ENCODE measurements at places on chromosomes 3 and 15.
A peak's percentile ranks its signal among the peaks of the same experiment; 100 is the strongest.

- DNase-seq, result no peak
Observed at GRCh38 chr3:79362571-79363270, 405.1 kb downstream of the ROBO1 start.

DNA sequence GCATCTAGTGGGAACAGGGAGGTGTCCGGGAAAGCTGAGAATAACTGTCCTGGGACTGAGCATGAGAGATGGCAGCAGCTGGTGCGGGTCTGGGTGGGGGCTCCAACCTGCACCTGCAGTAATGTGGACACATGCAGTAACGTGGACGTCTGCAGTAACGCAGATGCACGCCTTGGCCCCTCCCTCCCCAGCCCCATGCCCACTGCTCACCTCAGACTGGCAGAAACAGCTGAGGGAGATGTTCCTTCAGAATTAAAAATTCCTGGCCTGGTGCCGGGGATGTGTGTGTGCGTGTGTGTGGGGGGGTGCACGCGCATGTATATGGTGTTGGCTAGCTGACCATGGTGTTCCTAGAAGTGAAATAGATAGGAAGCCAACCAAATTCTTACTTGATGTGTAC, 86.7 kb upstream of the OXTR start:
- no peak for DNase-seq

DNA sequence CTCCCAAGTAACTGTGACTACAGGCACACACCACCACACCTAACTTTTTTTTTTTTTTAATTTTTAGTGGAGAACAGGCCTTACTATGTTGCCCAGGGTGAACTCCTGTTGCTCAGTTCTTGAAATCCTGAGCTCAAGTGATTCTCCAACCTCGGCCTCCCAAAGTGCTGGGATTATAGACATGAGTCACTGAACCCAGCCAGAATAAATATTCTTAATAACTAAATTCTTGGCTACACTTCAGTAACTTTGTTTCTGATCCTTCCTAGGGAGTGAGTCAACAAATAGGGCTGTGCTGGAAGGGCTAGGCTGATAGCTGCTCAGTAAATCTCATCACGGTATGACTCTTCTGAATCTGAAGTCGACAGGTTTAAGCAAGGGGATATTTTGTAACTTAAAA, 56.6 kb downstream of the P3H2 start:
- DNase-seq, result peak; percentile 33

GRCh38 chr3:129106866-129107565, 14.6 kb downstream of the RAB43 start:
- DNase-seq, result no peak

DNA sequence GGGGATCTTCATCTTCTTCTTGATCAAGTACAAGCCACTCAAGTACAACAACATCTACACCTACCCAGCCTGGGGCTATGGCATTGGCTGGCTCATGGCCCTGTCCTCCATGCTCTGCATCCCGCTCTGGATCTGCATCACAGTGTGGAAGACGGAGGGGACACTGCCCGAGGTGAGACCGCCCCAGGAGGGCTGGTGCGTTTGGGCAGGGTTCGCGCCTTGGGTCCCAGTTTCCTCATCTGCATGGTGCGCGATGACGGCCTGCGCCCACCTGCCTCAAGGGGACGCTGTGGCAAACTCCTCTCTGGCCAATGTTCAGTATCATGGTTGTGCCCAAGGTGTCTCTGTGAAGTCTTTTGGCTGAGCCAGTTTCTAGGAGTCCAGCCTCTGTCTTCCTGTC, 57.5 kb upstream of the SLC6A1 start:
- DNase-seq, result no peak

DNA sequence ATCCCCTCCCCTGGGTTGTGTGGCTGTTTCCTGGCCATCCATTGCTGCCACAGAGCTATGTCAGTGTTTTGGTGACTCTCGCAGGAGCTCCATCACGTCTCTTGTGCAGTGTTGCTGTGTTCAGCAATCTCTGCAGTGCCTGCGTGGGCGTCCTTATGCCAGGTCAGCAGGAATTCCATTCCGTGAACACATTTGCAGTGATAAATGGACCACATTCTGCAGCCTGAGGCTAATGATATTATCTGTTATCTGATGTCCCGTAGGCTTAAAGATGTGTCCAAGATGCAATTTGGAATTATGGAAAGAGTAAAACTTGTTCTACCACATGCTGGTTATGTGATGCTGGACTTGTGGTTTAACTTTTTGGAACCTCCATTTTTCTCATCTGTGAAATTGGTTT, 25.5 kb upstream of the COL6A6 start:
- no peak for DNase-seq

- DNase-seq, result no peak
Observed at GRCh38 chr3:185837414-185837813, 12.6 kb upstream of the IGF2BP2 start.

DNA sequence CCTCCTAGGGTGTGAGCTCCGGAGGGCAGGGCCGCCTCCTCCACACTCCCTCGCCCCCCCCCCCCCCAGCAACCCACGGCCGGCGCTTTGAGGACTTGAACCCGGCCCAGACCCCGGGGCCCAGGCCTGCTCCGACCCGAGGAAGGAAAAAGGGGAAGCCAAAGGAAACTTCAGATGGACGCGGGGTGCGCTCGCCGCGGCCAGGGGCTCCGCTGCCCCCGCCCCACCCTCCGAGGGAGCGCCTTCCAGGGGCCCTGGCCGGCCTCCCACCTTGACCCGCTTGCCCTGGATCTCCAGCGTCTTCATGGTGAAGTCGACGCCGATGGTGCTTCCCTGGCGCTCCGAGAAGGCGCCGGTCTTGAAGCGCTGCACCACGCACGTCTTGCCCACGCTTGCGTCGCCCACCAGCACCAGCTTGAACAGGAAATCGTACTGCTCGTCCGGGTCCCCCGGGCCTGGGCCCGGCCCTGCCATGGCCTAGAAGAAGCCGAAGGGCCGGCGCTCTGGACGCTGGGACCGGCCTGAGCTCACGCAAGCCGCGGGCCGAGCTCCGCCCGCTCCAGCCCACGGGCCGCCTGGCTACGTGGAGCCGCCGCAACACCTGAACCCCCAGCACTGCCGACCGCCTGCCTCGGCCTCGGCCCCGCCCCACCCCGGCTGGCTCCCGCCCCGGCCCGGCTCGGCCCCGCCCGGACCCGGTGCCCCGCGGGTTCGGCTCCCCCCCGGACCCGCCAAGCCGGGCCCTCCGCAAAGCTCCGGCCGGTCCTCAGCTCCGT, 400 bp downstream of the RAB43 start:
- no peak for DNase-seq

DNA sequence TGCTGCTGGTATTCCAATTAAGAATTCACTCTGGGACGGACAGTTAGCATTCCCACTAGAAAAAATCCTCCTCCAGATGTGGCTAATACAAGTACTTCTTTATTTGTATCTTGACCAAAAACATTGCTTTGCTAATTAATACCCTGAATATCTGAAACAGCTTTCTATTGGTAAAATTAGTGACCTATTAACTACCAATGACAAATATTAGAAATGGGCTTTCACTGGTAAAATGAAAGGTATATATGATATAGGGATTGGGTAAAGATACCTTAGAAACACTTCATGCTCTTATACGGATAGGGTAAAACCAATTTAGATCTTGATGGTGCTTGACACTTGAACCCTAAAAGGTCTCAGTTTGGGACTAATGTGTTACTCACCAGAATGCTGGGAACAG, 52.3 kb downstream of the CRTAP start:
- DNase-seq, result no peak

- DNase-seq, result no peak
Observed at GRCh38 chr3:88930611-88931010, 176.8 kb upstream of the EPHA3 start.

GRCh38 chr3:21561472-21561871, 189.5 kb downstream of the ZNF385D start:
- no peak for DNase-seq

GRCh38 chr3:19065027-19065426, 83.3 kb upstream of the KCNH8 start:
- no peak for DNase-seq

- DNase-seq, result no peak
Observed at GRCh38 chr15:56272454-56272853, 28.8 kb upstream of the RFX7 start.

- no peak for DNase-seq
Observed at GRCh38 chr3:170869239-170869590, 780 bp downstream of the RPL22L1 start.

Measured in HCT116 (cell line).